AML-193 (cell line): ENCODE measurements at places on chromosomes 1 and 21.

GRCh38 chr1:154736841-154737240 lies 128.9 kb upstream of the ADAR start:
- peak; percentile 36 for DNase-seq

GRCh38 chr21:42997053-42997452 lies 22.7 kb downstream of the PKNOX1 start:
- no peak for DNase-seq

DNA sequence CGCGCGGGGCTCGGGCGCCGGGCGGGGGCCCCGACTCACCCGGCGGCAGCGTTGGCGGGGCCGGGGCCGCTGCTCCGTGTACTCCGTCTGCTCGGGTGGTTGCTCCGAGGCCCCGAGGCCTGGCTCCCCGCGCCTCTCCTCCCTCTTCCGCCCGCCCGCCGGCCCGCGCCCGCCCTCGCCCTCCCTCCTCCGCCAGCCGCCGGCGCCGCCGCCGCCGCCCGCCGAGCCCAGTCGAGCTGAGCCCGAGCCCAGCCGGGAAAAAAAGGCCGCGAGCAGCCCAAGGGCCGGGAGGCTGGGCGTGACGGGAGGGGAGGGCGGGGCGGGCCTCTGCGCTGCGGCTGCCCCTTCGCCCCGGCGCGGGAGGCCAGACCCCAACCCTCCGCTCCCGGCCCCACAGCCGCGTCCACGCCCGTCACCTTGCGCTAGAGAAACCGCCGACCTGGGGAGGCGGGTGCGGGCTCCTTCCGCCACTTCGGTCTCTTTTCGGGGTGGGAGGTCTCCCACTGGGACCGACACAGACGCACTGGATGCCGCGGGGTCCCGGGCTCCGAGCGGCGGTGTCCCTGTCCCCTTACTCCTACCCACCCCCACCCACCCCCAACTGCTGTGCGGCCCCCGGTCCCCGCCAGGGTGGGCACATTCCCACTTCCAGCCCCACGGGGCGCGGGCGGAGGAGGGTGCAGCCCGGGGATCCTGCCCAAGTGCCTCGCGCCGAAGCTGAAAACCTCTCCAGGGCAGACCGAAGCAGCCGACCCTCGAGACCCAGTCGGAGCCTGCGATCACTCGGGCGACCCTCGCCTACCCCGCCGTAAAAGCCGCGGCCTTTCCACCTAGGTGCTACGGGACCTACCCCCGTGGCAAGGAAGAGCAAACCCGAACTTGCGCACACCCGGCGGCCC lies at the start of gene CERS2:
Gene CERS2, minus strand, starts transcription at position 256 of the 899 bp plus-strand sequence. CDS start 5,745 bp downstream, outside the sequence.
- DNase-seq, result peak; percentile 43

DNA sequence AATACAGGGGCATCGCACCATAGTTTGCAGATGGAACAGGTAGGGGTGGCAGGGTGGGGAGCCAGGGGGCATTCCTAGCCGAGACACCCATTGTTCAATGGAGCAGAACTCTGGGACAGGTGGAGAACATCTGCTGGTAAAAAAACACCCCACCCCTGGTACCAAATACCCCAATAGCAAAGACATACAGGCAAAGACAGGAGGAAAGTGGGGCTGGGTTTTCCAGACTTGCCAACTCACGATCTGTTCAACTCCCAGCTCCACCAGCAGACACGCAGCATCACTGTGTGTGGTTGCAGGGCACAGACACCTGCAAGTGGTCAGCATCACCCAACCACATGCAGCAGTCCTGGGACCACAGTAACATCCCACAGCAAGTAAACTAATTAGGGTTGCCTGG lies 328 bp upstream of the KRTAP10-8 start:
- DNase-seq, result no peak

DNA sequence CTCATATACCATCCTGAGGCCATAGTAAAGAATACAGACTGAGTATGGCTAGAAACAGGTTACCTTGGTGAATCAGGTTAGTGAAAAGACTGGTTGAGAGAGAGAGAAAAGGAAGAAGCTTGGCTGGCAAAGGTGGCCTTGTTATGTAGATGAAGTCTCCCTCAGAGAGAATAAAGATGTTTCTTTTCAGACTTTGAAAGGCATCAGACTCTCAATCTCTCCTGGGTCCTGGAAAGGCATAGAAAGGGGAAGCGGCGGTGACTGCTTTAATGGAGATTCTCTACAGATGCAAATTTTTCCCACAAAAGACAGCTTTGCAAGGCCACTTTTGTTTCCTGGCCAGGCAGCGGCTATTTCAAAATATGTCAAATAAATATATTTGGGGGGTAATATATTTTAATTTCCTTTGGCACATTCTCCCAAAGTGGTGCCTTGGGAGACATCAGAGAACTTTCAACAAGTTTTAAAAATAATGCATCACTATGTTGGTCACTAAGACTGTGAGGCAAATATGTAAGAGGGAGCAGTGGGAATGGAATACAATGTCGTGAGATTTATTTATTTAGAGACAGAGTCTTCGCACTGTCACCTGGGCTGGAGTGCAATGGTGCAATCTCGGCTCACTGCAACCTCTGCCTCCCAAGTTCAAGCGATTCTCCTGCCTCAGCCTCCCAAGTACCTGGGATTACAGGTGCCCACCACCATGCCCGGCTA lies 46.1 kb downstream of the NPHS2 start:
- DNase-seq, result no peak

GRCh38 chr1:231422798-231423309 lies 767 bp upstream of the EGLN1 start:
- no peak for DNase-seq

- DNase-seq, result no peak
Measured at GRCh38 chr1:178038372-178038771, 55.5 kb upstream of the RASAL2 start.

- DNase-seq, result peak; percentile 34
Measured at GRCh38 chr1:109509176-109510134, at the start of gene AMIGO1. AMIGO1 (minus strand) TSS chr1:109509727; CDS start chr1:109508912, 815 bp downstream.

GRCh38 chr1:43437031-43437973 lies 16.4 kb downstream of the HYI start:
- no peak for DNase-seq

DNA sequence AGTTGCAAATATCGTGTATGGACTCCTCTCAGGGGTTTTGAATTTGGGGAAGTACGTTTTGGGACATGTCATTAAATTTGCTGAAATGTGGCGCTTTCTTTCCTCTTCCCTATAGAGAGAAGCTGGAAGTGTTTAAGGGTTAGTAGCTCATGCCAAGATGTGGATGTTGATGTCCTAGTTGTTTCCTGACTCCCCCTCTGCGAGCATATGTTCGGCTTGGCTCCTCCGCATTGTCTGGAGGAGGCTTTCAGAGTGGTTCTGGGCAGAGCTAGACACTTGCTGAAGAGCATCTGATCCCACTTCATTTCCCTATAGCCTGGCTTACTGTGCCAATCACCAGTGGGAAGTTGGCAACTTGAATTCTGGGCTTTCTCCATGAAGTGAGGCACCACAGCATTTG lies 347.4 kb upstream of the B3GALT2 start:
- no peak for DNase-seq

- no peak for DNase-seq
Measured at GRCh38 chr1:240906477-240906876, 294.5 kb upstream of the GREM2 start.

- DNase-seq, result no peak
Measured at GRCh38 chr21:42336054-42336453, 14.7 kb downstream of the TFF2 start.

DNA sequence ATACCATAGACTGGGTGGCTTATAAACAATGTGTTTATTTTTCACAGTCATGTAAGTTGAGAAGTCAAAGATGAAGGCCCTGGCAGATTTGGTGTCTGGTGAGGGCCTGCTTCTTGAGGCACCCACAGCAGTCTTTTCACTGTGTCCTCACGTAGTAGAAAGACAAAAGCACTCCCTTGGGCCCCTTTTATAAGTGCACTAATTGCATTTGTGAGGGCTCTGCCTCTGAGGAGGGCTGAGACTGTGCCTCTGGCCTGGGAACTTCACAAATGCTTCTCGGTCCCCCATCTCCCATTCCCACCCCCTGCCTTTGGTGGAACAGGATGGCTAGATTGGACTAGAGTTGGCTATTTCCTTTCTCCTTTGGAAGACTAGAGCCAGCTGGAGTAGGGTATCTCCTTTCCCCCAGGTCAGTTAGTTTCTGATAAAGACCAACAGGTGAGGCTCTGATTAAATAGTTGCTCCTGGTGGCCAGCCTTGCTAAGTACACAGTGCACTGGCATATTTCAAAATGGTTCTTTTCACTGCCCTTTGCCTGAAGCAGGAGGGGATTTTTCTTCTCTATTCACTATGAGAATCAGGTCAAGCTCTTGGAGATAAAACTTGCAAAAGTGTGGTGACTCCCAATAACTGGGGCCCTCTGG lies 82.9 kb downstream of the PLPPR4 start:
- DNase-seq, result no peak

GRCh38 chr1:109356915-109357314 lies 40.8 kb downstream of the SORT1 start:
- DNase-seq, result no peak

GRCh38 chr21:38599381-38599975 lies 101.2 kb upstream of the ERG start:
- no peak for DNase-seq

DNA sequence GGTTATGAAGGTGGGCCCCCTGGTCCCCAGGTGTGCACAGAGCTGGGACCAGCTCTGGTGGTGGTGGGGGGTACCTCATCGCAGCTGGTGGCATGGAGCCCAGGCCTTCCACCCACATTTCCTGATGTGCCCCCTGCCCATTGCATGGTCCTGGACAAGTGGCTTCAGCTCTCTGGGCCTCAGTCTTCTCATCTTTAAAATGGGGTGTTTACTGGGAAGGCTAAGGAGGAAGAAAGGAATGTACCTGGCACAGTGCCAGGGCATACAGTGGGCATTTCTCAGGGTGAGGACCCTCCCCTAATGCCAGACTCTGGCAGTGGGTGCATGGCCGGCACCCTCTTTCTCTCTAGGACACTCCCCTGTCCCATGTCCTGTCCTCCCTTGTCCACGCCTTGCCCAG lies 7.5 kb downstream of the CLCNKB start:
- no peak for DNase-seq

DNA sequence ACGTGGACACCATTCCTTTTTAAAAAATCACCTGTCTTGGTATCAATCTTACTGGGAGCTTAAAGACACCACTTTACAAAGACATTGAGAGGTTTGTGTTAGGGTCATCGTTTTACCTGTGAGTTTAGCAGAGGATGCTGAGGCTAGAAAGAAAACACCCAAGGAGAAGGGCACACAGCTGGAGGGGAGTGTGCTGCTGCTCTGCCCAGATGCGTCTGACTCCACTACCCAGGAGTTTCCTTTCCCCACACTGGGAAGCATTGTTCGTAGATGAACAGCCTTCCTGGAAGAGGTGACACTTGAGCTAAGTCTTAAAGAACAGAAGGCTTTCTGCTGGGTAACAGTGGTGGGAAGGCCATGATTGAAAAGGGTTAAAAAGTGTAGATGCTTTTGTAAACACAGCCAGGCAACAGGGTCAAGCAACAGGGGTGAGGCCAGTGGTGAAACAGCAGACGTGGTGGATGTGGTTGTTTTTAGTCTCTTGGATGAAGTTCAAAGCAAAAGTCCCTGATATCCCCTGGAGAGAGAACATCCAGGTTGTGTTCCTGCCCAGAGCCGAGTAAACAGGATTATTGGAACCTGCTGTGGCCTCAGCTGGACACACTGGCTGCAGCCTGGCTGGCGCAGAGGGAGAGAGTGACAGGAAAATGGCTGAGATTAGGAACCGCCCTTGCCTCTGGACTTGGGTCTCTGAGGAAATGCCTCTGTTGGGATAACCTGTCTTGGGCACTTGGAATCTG lies 198.6 kb upstream of the JUN start:
- DNase-seq, result no peak

GRCh38 chr1:12384836-12385456 lies 155.1 kb downstream of the VPS13D start:
- no peak for DNase-seq

DNA sequence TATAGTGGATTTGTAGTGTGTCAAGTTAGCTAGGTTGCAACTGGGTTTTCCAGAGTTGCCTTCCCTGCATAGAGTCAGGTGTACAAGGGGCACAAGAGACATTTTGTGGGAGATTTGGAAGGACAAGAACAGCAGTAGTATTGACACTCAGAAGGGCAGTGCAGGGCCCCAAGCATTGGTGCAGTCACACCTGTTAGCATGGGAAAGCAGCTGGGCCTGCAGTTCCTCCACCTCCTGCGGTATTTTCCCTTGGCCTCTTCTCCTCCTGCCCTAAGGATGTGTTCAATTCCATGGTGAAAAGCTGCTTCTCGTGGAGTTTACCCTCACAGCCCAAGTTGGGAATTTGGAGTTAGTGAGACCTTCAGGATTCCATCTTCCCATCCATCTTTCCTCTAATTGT lies 47.1 kb upstream of the TRABD2B start:
- DNase-seq, result no peak

DNA sequence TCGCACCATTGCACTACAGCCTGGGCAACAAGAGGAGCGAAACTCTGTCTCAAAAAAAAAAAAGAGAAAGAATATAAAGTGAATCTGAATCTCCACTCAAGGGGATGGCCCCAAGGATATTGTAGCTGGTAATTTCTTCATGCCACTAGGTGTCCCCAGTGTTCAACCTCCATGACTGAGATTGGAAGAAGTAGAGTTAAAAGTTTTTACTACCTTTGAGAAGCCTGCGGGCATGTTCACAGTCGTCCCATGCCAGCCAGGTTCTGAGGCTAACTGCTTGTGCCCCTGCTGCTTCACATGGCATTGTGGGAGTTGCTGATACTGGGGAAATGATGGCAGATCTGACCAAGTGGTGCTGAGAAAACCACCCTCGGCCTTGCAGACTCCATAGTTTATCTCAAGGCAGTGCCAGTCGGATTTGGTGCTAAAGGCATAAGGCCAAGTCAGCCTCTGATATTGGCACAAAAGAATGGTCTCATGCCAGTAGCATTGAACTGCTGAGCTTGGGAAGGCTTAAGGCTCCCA lies 10.8 kb upstream of the SHISA4 start:
- peak; percentile 42 for DNase-seq

- no peak for DNase-seq
Measured at GRCh38 chr1:29444782-29445729, 208.7 kb downstream of the PTPRU start.

- no peak for DNase-seq
Measured at GRCh38 chr1:224629965-224630364, 13.8 kb downstream of the CNIH3 start.

GRCh38 chr1:77371396-77371795 lies 89.6 kb downstream of the AK5 start:
- no peak for DNase-seq

GRCh38 chr1:18955441-18956192 lies 859 bp downstream of the IFFO2 start:
- peak; percentile 10 for DNase-seq

- no peak for DNase-seq
Measured at GRCh38 chr1:158040323-158040722, 46.9 kb downstream of the KIRREL1 start.
